ENCODE measurements at places on chromosomes 7 and 10. TPM values are rescaled to one million over a fixed set of nuclear protein-coding genes. Genes with fewer than 3 reads are reported as not detected.

Gene PTPN12
- 4.8 TPM for polyA plus RNA-seq

Gene DGKB
- polyA plus RNA-seq = not detected

Gene C7orf57
- polyA plus RNA-seq = not detected

Gene NPM3
- 2.9 TPM for polyA plus RNA-seq

Gene UPP1
- 6.2 TPM for polyA plus RNA-seq

Gene WASHC2A
- 29.9 TPM for polyA plus RNA-seq

Gene DPY19L1
- polyA plus RNA-seq = 1.1 TPM

Gene SKAP2
- 135 TPM for polyA plus RNA-seq
